SW 1271 (cell line): ENCODE measurements at places on chromosomes 13 and 19.

DNA sequence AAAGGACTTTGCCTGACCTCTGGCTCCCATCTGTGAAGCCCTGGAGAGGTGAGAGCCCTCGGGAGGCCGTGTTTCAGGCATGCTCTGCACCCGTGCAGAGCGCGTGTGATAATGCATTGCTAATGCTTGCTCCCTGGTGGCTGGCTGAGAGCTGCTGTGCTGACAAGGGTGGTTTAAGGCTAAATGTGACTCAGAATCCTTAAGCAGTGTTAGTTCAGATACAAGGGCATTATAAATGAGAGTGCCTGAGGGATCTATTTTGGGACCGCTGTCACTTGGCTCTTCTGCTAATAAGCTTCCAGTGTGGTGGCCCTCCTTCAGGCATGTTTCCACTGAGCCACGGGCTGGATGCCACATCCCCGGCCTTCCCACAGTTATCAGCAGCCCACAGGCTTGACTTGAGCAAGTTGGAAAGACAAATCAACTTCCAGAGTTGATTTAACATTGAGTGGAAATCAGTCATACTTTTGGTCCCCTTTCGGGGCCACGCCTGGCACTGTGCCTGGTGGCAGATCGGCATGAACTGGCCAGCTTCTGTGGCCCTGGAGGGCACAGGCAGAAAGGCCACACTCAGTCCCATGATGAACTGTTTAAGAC, 17.0 kb downstream of the ALOX5AP start:
- no peak for DNase-seq

- DNase-seq: no peak
Measured at GRCh38 chr13:74560325-74560724, 426.1 kb upstream of the KLF12 start.

DNA sequence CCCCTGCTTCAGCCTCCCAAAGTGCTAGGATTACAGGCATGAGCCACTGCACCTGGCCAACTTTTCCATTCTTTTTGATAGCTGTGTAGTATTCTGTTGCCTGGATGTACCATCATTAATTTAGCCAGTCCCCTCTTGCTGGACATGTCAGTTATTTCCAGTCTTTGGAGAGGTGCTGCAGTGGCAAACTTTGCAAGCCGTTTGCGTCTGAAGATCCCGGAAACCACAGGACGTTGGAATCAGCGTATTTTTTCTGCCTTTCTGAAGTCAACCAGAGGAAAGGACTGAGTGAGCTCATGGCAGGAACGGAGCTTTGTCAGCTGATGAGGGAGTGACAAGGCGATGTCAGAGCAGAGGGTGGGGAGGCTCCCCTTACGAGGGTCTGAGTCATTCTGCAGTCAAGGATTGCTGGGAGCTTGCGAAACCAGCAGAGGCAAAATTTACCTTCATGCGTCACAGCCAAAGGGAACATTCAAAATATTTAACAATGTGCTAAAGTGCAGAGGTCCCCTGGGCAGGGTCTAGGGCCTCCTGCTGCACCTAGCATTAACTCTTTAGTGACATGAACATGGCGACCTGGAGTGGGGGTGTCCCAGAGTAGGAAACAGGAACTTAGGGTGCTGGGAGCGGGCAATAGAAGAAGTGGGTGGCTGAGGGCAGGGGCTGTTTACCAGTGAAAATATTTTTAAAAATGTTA, 5.6 kb downstream of the C5AR1 start:
- peak; percentile 36 for DNase-seq

DNA sequence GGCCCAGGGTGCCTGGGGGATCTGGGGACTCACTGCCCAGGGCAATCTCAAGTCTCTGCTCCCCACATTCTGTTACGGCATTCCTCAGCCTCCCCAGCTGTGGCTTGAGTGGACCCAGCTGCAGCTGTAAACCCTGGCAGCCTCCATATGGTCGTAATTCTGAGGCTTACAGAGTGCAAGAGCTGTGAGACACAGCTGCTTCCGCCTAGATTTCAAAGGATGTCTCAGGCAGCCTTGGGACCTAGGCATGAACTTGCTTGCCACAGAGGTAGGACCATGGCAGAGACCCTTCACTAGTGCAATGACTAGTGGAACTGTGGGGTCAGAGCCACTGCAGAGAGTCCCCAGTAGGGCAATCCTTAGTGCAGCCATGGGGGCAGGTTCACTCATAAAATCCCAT, 297.5 kb downstream of the ENOX1 start:
- DNase-seq: no peak

GRCh38 chr13:46541210-46541609, 11.8 kb upstream of the LRCH1 start:
- no peak for DNase-seq
